ENCODE measurements at places on chromosomes 1 and 21.

DNA sequence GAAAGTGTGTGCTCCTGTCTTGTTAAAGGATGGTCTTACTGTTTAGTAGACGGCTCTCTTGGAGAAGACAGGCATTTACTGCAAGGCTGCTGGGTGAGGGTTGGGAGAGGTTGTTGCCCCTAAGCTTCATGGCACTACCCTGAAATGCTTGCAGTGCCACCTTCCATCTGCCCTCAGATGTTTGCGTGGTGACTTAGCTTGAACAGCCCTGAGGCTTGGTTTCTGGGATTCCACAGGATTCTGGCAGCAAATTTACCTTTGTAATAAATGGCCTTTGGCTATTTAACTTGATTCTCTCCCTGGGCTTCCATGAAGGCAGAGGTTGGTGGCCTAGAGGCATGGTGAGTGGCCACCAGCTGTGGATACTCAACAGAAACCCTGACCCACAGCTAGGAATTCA, 11.6 kb downstream of the MTARC1 start:
- no peaks in the 10 kb centered on the region for H3K4me1 ChIP-seq
- no peak overlapping the region for H3K4me3 ChIP-seq
- H3K36me3 ChIP-seq, result no peaks in the 10 kb centered on the region
- no peak overlapping the region for H3K27ac ChIP-seq
- no peak for DNase-seq

DNA sequence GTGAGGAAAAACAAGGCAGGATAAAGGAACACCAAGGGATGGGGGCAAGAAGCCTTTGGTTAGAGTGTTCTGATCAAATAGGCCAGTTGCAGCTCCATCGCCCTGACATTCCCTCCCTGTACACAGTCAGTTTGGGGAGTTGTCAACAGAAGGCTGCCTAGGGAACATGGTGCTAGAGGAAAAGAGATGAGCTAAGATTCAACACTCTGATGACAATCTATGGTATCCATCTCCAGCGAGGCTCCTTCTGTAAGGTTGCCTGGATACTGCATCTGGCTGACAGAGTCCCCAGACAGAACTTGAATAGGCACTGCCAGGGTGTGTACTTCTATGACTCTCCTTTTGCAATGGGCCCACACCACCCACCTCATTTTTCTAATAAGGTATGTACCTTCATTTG, 11.2 kb upstream of the SLAMF9 start:
- peaks cover 24% of the 10 kb centered on the region for H3K4me1 ChIP-seq
- H3K4me3 ChIP-seq, result no peak overlapping the region
- no peak for DNase-seq
- no peak overlapping the region for H3K27ac ChIP-seq
- H3K36me3 ChIP-seq, result no peaks in the 10 kb centered on the region

- H3K4me3 ChIP-seq, result no peak overlapping the region
- peak overlapping the region; percentile 73 for H3K27ac ChIP-seq
- H3K27me3 ChIP-seq, result no peaks in the 10 kb centered on the region
- no peak for DNase-seq
Measured at GRCh38 chr1:203871114-203871880, 9.9 kb downstream of the SNRPE start.

DNA sequence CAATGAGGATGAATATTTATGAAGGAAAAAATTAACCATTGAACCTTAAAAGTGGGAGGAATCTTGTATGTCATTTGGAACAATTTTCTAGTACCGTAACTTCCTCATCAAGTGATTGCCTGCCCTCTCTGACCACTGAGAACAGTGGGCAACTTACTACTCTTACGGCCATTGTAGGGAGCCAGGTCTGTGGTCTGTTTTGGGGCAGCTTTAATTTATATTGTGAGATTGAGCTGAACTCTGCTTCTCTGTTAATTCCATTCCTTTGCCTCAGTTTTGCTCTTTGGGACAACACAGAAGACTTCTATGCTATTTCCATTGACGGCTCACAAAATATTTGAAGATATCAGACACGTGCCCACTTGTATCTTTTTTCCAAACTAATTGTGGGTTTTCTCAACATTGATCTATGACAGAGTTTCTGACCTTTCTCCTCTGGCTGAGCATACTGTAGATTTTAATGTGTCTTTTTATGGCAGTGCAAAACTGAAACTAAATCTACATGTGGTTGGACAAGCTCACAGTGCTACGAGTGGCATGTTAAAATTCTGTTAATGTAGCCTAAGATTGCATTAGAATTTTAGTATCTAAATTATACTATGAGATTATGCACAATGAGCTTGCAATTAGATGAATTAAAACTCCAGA, 27.8 kb upstream of the ZNF281 start:
- no peak overlapping the region for H3K27ac ChIP-seq
- no peaks in the 10 kb centered on the region for H3K36me3 ChIP-seq
- DNase-seq, result no peak

DNA sequence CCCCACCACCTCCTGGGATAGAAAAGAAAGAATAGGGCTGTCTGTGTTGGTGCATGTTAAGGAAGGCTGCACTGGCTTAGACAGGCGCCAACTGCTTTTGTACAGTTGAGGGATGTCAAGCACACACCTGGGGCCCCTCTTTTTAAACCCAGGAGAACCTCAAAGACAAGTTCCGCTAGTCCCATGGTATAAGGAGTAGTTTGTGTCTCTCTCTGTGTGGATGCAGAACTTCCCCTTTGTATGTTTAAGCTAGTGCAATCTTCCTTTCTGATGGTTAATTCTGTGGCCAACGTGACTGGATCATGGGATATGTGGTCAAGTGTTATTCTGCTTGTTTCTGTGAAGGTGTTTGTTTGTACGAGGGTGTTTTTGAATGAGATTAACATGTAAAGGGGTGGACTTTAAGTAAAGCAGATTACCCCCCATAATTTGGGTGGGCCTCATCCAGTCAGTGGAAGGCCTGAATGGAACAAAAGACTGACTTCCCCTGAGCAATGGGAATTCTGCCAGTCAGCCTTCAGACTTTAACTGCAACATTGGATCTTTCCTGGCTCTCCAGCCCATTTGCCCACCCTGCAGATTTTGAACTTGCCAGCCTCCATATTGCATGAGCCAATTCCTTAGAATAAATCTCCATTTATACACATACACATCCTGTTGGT, 9.5 kb upstream of the DUSP10 start:
- no peaks in the 10 kb centered on the region for H3K4me1 ChIP-seq
- H3K27ac ChIP-seq, result no peak overlapping the region
- no peak overlapping the region for H3K4me3 ChIP-seq
- no peak for DNase-seq

DNA sequence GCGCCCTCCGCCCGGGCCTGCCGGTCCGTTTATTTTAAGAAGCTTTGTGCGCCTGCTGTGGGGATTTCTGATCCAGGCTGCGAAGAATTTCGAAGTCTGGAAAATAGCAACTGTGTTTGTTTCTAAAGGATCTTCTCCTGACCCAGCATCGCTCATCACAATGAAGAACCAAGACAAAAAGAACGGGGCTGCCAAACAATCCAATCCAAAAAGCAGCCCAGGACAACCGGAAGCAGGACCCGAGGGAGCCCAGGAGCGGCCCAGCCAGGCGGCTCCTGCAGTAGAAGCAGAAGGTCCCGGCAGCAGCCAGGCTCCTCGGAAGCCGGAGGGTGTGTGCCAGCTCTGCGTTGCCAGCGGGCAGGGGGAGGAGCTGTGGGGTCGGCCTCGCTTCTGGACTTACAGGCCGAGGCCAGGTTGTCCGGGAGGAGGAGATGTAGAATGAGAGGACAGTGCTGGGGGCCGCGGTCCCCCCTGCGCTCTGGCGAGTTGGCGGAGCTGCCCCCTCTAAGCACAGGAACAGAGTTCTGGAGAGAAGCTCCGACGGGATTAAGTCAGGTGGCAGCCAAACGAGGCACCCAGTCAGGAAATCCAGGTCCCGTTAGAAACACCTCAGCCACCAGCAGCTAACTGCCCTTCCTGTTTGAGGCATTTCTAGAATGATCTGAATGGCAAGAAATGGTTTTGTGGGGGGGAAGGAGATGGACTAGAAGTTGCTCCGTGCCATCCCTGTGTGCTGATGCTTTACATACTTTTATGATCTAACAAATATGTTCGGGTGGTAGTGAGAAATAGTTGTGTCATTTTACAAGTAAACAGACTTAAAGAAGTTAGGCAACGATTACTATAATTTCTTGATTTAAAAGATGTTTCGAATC, 948 bp downstream of the TXLNA start:
- H3K36me3 ChIP-seq, result peaks cover 31% of the 10 kb centered on the region
- no peak for DNase-seq
- no peaks in the 10 kb centered on the region for H3K27me3 ChIP-seq
- H3K27ac ChIP-seq, result peak overlapping the region; percentile 89
- peaks cover 55% of the 10 kb centered on the region for H3K4me1 ChIP-seq

- no peak for DNase-seq
- no peaks in the 10 kb centered on the region for H3K36me3 ChIP-seq
- H3K27me3 ChIP-seq, result no peaks in the 10 kb centered on the region
- H3K27ac ChIP-seq, result peak overlapping the region; percentile 92
Measured at GRCh38 chr1:44672961-44673674, 1.2 kb downstream of the TMEM53 start.

- no peak overlapping the region for H3K4me3 ChIP-seq
- no peak overlapping the region for H3K27ac ChIP-seq
- peaks cover 18% of the 10 kb centered on the region for H3K4me1 ChIP-seq
- DNase-seq, result no peak
Measured at GRCh38 chr1:41919764-41920397, 1.2 kb upstream of the HIVEP3 start.

GRCh38 chr1:62726011-62726442, 37.8 kb upstream of the DOCK7 start:
- no peak overlapping the region for H3K27ac ChIP-seq
- no peak for DNase-seq
- no peaks in the 10 kb centered on the region for H3K27me3 ChIP-seq
- no peak overlapping the region for H3K4me3 ChIP-seq

GRCh38 chr1:230385158-230385450, 41.0 kb downstream of the PGBD5 start:
- H3K4me3 ChIP-seq, result no peak overlapping the region
- H3K36me3 ChIP-seq, result no peaks in the 10 kb centered on the region
- H3K27ac ChIP-seq, result no peak overlapping the region
- H3K4me1 ChIP-seq, result peaks cover 6% of the 10 kb centered on the region
- no peaks in the 10 kb centered on the region for H3K27me3 ChIP-seq

GRCh38 chr1:25799352-25799934, 550 bp upstream of the SELENON start:
- DNase-seq, result no peak
- H3K27me3 ChIP-seq, result no peaks in the 10 kb centered on the region
- peak overlapping the region; percentile 83 for H3K27ac ChIP-seq

DNA sequence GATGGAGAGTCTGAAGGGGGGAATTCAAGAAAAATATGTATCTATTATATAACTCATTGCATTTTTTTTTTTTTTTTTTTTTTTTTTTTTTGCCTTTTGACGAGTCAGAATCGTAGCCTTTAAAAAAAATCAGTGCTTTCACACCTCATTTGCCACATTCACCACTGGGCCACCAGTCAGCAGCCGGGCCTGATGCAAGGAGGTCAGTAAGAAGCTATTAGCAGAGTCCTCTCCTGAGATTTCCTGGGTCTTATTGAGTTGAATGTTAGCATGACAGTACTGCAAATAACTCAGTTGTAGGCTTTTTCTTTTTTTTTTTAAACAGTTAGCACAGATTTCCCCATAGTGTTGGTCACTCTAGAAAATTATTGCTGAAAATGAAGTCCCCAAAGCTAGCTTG, 139.8 kb downstream of the SPATA17 start:
- no peak overlapping the region for H3K27ac ChIP-seq
- no peaks in the 10 kb centered on the region for H3K36me3 ChIP-seq
- DNase-seq, result no peak
- no peak overlapping the region for H3K4me3 ChIP-seq
- H3K27me3 ChIP-seq, result no peaks in the 10 kb centered on the region

DNA sequence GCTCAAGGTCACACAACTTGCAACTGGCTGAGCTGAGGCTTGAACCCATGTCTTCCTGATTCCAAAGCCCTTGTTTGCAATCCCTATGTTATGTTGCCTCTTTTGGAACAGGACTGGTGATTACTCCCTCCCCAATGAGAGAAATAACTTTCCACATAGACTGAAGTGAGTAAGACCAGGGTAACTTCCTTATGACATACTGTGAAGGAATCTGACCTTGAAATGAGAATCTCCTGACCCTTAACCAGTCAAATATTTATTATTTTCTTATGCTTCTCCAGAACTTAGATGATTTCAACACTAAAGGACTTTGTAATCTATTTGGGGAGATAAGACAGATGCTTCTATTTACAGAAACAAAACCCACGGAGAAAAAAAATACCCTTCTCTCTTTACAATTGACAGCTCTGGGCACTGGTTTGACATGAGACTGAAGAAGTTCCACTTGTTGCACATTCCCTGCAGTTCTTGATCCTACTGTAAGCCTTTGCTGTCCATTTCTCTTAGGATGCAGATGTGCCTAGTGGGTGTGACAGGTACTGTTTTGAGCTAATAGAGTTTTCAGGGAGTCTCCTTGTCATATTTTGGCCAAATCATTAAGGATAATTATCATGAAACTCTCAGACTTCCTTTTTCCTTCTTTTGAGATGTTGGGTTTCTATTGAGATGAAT, 3.9 kb upstream of the RPTN start:
- peaks cover 14% of the 10 kb centered on the region for H3K4me1 ChIP-seq
- DNase-seq, result no peak
- H3K27me3 ChIP-seq, result no peaks in the 10 kb centered on the region
- no peak overlapping the region for H3K27ac ChIP-seq

DNA sequence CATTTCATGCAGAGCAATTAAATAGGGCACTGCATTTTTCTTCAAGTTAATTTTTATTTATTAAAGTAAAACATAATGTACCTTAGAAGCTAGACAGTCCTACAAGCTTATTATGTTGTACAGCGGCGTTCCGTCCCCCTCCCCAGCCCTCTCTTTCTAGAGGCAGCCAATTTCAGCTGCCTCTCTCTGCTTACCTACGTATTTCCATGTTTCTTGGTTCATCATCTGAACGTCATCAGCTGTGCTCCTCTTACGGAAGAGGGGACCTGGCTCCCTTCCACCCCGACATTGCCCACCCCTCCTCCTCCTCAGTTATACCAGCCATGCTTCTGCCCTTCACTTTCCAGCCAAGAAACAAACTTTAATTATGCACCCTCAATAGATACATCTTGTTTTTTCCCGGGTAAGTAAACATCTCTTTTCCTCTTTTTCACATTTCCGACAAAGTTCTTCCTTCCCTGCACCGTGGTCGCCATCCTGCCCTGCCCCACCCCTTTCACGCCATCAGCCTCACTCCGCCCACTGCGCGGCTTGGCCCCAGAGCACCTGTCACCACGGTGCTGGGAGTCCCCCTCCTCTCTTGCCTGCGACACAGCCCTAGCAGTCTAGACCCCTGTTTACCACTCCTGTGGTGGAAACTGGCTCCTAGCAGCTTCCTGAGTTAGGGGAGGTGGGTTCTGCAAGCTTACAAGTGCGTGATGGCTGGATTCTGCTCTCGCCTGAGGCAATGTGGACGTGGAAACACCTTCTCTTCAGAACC, 57.9 kb downstream of the SLC37A1 start:
- DNase-seq, result no peak
- no peaks in the 10 kb centered on the region for H3K4me1 ChIP-seq

GRCh38 chr1:91584878-91585277, 84.2 kb downstream of the CDC7 start:
- H3K27me3 ChIP-seq, result no peaks in the 10 kb centered on the region
- H3K36me3 ChIP-seq, result no peaks in the 10 kb centered on the region
- H3K4me1 ChIP-seq, result peaks cover 21% of the 10 kb centered on the region
- peak overlapping the region; percentile 92 for H3K27ac ChIP-seq
